ENCODE measurements at places on chromosomes 16 and 17.

GRCh38 chr16:67252609-67253497 is 4.1 kb downstream of the SLC9A5 start:
- DNase-seq: no peak

- DNase-seq: no peak
Measured at GRCh38 chr17:51083981-51084380, 36.7 kb downstream of the SPAG9 start.

DNA sequence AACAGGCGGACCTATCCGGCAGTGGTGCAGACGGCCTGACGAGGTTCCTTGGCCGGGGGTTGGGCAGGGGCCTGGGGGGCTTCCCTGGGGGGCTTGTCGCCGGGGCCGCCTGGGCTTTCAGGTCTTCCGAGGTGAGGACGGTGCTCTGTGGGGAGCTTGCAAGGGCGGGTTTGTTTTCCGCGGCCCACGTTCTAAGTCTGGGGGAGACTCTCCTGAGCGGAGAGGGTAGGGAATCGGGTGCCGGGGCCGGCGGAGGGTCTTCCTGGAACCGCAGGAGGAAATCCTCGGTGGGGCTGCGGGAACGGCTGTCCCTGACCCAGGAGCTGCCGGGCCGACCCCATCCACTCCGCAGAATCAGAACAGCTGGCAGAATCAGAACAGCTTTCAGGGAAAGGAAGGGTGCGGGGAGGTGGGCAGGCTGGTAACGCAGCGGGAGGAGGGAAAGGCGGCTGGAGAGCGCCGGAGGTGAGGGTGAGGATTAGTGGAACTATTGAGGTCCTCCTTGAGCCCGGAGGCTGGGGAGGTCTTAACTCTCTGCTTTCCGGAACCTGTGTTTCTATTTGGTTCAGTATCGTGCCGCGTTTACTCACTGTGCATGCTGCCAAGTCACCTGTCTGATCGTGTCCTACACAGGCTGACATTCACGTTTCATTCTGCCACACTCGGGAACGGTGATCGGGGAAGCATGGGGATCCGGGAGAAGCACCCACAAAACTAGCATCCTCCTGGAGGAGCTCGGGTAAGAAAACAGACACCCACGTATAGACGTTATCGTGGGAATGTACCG is 28.9 kb downstream of the CPSF4L start:
- no peak for DNase-seq

- no peak for DNase-seq
Measured at GRCh38 chr17:42751628-42752027, 6.8 kb upstream of the EZH1 start.

- no peak for DNase-seq
Measured at GRCh38 chr16:69320740-69321073, 9.6 kb downstream of the VPS4A start.

- DNase-seq: no peak
Measured at GRCh38 chr17:70041061-70041460, 34.0 kb upstream of the KCNJ16 start.
